NCI-H187 (cell line): ENCODE measurements at places on chromosomes 16 and 17.

GRCh38 chr17:78929908-78930775 is 5.0 kb upstream of the TIMP2 start:
- DNase-seq: no peak

DNA sequence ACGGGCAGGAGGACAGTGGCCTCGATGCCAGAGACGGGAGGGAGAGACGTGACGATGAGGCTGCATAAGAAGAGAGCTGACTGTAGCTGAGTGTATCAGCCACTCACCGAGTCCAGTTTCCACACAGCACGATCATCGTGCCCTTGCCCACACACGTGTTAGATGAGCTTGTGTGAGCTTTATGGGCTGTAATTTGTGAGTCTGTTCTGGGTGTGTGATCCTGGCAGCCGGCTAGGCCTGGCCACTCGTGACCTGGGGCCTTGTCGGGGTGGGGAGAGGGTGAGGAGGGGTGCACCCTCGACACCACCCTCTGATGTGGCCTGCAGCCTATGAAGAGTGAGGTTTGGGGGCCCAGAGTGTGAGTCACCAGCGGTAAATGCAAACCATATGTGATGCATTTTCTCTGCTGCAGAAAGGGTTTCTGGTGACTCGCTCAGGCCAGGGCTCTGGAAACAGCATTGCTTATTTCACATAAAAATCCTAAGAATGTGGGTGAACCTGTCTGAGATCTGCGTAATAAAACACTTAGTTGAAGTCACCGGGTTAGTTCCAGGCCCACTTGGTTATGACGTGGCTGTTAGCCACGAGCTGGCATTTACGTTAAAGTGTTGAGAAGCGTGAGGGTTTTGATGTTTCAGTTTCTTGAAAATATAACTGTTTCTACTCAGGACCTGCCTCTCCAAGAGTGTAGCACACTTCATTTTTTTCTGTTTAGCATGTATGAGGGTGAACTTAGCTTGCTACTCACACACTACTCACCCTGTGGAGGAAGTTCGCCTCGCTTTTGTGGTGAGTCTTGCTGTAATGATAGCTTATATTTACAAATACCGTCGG is 4.2 kb downstream of the METRNL start:
- DNase-seq: no peak

DNA sequence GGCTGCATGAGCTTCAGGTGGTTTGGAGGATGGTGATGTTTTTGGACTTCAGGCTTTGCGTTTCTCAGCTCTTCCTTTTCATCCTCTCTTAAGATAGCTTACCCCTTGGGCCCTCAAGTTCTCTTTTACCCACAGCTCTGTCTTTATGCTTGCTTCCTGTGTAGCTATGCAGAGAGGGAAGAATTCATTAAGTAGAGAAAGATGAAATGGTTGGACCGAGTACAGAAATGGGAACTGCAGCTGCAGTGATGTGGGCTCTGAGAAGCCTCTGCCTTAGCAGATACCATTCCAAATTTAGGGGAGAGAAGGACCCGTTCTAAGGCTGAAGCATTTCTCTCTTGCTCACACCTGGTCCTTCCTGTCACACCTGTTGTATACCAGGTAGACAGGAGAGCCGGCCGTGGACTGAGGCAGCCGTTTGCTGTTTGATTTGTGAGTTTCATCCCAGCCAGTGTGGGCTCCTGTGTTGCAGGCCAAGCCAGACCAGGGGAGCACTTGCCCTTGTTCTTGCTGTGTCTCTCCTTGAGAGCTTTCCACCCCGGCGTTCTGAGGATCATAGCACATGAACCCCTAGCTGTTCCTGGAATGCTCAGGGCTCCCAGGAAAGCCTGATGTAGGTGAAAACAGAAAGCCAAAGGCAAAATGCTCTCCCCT is 392.7 kb downstream of the CPPED1 start:
- no peak for DNase-seq

DNA sequence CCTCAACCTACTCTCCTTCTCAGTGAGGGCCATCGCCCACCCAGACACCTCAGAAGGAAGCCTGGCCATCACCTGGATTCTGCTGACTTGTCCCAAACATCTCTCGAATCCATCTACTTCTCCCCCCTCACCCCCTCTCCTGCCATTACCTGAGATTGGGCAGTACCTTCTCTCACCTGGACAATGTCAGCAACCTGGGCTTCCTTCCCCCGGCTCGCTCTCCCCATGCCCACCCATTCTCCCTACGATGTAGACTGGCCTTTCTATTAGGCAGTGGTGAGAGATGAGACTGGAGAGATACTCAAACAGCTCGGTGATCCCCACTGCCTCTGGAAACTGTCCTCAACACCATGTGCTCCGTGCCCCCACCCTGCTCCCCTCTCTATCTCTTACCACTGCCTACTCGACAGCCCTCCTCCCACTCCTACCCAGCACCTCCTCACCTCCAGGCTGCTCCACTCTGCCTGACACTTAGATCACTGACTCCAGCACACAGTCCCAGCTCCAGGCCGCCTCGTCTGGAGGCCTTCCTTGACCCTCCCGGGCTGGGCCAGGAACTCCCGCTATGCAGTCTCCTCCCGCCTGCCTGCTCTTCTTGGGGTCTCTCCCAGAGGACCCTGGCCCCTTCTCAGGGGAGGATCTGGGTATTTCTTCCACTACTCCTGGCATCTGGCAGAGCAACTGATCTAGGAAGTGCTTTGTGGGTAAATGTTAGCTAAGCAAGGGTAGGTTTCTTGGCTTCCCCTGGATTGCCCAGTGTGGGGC is 235.8 kb upstream of the NLRP1 start:
- no peak for DNase-seq

DNA sequence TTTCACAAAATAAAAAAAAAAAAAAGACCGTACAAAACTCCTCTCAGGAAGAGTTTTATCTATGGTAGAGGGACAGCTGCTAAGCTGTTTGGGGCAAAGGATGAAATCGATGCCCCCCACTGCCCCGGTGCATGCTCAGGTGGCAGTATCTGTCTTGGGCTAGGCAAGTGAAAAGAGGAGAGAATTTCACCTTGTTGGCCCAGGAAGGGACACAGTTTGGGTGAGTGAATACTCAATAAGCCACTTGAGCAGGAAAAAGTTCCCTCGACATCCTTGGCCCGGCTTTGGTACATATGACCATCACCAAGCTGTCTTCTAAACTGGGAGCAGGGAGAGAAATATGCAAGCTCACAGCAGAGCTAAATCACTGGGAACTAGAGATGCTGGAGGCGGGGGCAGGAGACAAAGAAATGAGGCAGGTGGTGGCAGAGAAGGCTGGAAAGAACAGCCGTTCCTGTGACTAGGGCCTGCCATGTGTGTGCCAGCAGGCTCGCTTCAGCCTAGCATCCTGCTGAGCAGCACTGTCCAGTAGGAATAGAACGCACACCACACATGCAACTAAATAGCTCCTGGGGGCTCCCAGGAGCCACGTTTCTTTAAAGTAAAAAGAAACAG is 8.2 kb upstream of the EIF1 start:
- no peak for DNase-seq
